Calu3 (cell line): ENCODE measurements at places on chromosomes 3 and 15. TPM values are rescaled to one million over a fixed set of nuclear protein-coding genes. Genes with fewer than 3 reads are reported as not detected.

The SRGAP3 gene
- 8.2 and 9.7 TPM in 2 replicates for total RNA-seq

The B3GNT5 gene
- total RNA-seq: 42.9 and 43.6 TPM in 2 replicates

The HAPLN3 gene
- 8.8 and 9.1 TPM in 2 replicates for total RNA-seq

The GAP43 gene
- not detected in 2 replicates for total RNA-seq

The PLSCR4 gene
- 6.3 and 10.2 TPM in 2 replicates for total RNA-seq

The HYAL1 gene
- total RNA-seq: 1.3 and 1.5 TPM in 2 replicates

The KLHL25 gene
- total RNA-seq: 14.1 and 16.0 TPM in 2 replicates

The ISLR gene
- total RNA-seq: not detected in 2 replicates

GRCh38 chr3:114624571-114625181 is 330.8 kb downstream of the TIGIT start:
- peak; percentile 77 for DNase-seq

DNA sequence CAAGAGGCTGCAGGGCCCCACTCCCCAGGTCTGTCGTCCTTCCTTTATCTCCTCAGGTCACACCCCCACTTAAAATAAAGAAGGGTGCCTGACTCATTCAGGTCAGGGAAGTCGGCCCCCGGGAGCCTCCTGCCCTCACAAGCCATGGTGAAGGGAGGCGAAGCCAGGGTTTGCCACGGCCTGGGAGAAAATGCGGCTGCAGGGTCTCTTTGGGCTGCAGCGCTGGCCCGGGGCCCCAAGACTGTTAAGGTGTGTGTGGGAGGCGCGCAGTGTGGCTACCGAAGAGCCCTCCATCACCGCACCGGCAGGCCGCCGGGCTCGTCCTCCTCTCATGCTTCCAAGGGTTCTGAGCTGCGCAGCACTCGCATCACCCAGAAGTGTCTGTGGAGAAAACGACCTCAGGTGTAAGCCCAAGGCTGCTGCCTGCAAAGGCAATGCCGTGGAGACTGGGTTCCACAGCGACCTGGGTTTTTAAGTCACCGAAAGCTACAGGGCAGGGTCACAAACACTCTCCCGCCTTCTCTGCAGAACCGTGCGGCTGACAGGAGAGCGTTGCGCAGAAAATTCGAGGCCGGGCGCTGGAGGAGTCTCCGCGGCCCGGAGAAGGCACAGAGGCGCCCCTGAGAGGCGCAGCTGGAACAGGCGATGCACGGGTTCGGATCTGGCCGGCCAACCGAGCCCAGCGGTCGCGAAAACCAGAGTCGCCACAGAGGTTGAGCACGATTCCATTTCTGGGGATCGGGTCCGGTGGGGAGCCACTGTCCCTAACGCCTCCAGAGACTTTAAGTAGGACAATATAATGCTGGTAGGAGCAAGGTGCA is 8.7 kb downstream of the FOXL2 start:
- no peak for DNase-seq

DNA sequence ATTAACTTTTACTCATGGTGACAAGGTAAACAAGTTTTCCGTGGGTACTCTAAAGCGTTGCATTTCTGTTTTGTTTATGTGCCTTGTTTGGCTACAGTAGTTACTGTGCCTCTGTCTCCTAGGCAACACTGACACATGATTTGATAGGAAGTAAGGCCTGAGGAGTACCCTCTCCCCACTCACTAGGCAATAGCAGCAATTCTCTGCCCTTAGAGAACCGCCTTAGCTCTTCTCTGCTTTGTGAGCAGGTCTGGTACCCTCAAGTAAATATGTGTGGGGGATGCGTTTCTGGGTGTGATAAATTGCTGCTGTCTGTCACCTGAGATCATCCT is at the start of gene IL5RA:
IL5RA (minus strand) TSS at position 76 of the 332 bp plus-strand sequence. CDS start 5,390 bp downstream, outside the sequence.
- no peak for DNase-seq

DNA sequence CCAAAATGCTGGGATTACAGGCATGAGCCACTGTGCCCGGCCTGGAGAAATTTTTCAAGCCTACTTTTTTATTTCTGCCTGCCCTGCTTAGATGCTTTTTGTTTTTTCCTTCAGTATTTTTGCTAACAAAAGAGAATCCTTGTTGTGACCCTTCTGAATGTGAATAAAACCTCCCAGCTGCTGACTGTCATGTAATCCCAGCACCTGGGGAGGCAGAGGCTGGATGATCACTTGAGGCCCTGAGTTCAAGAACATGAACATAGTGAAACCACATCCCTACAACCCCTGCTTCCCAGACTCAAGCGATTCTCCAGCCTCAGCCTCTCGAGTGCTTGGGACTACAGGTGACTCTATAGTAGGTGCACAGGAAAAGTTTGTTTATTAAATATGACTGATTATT is 84.9 kb downstream of the SOX2 start:
- DNase-seq: no peak

DNA sequence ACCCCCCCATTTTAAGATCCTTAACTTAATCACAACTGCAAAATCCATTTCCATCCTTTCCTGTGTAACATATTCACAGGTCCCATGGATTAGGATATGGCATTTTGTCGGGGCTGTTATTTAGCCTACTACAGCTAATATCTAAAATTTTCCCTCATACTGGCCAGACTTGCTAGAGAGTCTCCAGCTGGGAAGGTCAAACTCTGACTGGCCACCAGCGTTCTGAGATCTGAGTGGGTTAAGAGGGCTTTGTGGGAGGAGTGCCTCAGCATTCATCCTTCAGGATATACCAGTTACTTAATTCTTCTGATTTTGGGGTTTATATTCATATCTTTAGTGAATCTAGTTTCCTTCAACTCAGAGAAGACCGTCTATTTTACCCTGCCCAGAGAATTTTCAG is 17.7 kb downstream of the TM4SF18 start:
- no peak for DNase-seq

GRCh38 chr3:172287937-172288477 is 160.2 kb downstream of the GHSR start:
- no peak for DNase-seq

DNA sequence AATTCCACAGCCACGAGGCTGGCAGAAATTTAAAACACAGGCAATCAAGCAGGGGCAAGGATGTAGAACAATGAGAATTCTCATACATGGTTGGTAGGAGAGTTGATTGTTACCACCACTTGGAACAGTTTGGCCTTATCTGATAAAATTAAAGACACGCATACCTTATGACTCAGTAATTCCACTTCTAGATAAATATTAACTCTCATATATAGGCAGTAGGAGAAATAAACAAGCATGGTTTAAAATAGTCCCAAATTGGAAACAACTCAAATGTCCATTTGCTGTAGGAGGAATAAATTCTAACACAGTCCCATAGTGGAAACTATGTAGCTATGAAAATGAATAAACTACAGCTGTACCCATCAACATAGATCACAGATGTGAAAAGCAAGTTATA is 42.3 kb upstream of the USP3 start:
- DNase-seq: no peak

GRCh38 chr3:114404590-114404989 is 110.8 kb downstream of the TIGIT start:
- DNase-seq: no peak

GRCh38 chr3:186772281-186772694 is 11.1 kb upstream of the EIF4A2 start:
- no peak for DNase-seq

DNA sequence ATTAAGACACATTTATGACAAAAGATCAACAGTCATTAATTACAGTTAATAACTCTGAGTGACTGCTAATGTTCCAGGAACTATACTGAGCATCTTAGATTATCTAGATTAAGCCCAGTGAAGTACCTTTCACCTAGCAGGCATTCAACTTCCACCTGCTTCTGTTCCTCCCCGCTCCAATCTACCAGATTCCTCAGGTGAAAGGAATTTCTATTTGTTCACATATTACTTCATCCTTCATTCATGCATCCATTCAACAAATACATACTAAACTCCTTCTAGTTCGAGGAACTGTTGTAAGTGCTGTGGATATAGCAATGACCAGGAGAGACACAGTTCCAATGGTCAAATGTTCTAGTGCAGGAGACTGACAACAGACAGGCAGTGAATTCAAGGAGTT is 139.3 kb downstream of the FILIP1L start:
- DNase-seq: no peak

- no peak for DNase-seq
These were observed 14.1 kb downstream of the GPD1L start for GRCh38 chr3:32120471-32120870.

GRCh38 chr15:48865370-48866079 is 12.4 kb upstream of the EID1 start:
- no peak for DNase-seq
